SJSA1 (cell line): ENCODE measurements at places on chromosomes 11 and 22.
A peak's percentile ranks its signal among the peaks of the same experiment; 100 is the strongest.

DNA sequence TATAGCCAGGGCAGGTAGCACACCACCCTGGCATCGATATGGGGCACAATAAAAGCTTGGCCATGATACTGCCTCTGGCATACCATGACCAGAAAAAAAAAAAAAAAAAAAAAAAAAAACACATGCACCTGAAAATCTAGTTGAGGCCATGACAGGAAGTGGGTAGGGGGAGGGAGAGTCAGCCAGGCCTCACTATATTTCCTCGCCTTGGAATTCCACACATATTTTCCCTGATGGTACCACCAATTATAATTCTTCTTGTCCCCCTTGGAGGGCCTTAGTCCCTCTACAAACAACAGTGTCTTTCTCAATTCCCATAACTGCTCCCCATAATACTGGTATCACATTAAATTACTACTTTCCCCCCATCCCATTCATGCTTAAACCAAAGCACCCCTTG lies 12.6 kb upstream of the CHKA start:
- DNase-seq = no peak

DNA sequence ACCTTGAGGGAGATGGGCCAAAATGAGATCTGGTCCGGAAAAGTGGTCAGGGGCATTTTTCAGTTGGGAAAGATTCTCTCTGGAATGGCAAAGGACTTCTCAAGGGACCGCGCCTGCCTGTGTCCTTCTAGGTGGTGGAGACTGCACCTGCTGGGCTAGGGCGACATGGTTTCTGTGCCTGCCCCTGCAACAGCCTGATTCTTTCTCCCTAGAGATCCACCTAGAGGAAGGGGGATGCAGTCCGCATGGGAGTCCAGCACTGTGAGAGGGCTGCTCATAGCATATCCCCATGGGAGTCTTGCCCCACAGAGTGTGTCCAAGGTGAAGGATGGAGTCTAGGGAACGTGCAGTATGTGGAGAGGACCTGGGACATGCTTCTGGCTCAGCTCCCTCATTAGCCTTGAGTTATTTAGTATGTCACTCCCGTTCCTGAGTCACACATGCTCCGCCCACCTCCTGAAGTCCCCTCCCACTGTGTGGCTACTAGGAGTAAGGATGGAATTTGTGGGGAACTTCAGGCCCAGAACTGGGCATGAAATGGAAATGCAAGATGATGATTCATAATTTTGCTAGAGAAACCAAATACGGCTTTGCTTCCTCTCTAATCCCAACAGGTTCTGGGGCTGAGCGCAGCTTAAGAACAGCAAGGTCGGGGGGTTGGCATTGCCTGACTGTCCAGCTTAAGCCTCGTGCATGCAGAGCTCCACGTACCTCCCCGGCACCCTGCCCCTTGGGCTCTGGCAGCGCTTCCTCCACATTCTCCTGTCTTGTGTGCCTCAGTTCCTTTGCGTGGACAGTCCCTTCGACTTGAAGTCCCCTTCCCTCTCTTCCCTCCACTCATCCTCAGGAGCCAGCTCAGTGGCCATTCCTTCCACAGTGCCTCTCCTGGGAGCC lies 35.0 kb downstream of the GRIK4 start:
- peak; percentile 14 for DNase-seq

DNA sequence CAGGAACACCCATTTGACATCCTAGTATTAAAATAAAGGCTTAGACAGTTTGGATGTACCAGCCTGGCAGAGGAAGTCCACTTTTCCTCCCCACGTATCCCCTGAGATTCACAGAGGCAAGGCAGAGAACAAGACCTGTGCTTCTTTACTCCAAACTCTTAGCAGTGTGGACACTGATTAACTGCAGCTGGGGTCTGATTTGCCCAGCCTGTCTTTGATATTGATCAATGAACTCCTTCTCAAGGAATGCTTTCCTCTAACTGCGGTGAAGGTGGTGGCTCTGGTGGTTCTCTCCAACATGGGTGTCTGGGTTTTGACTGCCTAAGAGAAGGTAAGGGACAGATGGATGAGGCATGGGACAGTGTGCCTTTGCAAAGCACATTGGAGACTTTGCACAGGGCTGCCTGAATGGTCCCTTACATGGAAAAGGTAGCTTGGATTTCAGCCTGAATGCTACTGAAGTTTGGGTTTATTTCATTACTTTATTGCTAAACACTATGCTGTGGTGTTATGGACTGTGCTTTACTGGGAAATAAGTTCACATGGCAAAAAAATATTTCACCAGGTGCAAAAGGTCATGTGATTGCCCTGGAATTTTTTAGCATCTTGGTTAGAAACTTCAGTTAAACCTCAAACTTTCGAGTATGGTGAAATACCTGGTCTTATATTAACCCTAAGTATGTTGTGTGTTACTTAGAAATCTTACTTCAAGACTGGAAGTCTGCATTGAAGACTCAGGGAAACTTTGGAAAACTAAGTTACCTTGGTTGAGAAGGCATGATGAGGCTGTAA lies 1.8 kb downstream of the GAS2 start:
- DNase-seq = no peak

DNA sequence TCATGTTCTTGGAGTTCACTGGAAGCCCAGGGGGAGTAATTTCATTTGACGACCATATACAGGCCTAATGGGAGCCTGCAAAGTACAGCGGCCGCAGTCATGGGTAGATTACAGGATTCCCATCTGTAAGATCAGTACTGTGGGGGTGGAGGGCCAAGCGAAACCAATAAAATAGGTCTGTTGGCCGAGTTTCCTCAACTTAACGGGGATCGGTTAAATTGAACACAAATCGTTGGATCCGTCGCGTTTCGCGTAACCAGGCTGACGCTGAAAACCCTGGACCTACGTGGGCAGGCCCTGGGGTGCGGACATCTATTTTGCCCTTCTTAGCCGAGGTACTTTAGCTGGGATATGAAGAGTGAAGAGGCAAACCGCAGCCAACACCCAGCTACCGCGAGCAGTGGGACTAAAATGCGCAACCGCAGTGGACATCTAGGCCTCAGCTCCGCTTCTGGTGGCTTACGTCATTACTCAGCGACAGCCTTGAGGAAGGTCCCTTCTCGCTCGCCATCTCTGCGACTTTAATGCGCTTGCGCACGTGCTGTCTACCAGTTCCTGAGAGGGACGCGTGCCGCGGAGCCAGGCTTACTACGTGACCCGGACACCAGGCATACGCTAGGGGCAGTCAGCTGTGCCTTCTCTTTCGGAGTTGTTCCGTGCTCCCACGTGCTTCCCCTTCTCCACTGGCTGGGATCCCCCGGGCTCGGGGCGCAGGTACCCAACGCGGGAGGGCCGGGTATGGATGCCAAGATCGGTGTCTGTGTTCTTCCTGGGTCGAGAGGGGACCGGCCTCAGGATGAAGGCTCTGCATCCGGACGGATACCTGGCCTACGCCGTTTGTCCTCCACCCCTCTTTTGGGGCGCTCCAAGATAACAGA lies at the start of gene NAT10:
TSS of gene NAT10 (plus strand) at position 551 of the 878 bp plus-strand sequence. CDS start 2,597 bp downstream, outside the sequence.
- peak; percentile 98 for DNase-seq

- no peak for DNase-seq
Observed at GRCh38 chr11:89456681-89457080, 34.5 kb downstream of the NOX4 start.
